ENCODE measurements at places on chromosomes 6 and 20.
A peak's percentile ranks its signal among the peaks of the same experiment; 100 is the strongest.

DNA sequence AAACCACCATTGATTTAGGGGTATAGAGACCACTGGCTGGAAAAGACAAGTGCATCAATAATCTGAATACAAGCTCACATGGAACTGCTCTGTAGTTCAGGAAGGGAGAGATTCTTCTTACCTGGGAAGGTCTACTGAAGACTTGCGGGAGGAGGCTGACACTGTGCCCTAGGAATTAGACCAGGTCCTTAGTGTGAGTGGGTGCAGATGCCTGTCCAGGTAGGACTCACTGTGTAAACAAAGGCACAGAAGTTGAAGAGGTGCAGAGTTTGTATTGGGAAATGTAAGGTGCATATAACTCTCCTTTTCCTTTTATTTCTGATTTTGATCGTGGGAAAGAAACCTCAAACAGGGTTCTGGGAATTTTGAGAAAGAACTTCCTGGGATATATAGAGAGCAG lies 66.8 kb downstream of the DAAM2 start:
- no peak for DNase-seq

- DNase-seq, result no peak
Observed at GRCh38 chr20:32249030-32249738, 28.3 kb upstream of the KIF3B start.

DNA sequence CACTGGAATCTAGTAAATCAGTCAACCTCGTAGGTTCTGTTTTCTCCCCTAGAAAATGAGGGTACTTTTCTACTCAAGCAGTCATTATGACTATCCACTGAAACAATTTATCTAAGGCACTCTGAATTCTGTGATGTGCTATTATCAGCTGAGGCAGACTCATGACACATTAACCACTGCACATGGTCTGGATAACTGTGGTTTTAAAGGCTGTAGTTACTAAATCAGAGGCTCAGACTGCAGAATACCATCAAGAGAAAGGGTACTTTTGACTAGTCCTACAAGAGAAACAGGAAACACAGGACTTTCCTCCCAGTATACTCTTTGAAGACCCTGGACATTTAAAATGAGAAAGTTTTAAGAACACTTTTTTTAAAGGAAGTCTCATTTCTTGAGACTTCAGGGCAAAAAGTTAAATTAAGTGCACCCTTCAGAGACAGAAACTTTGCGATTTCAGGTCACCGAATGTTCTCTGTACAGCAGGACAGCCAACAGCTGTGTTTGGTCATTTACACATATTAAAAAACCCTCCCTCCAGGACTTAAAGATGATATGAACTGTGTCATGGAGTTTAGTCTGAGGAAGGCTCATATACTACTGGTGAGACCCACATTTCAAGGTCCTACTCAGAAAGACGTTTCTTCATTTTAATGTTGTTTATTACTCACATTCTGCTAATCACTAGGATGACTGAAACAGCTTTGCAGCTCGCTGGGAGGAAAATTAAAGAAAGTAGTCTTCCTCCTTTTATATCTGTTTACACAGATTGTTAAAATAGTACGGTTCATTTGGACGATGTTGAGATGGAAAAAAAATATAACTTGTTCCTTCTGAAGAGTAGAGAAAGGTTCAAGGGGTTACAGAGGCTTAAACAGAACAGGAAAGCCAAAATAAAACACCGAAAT lies 19.9 kb downstream of the ATXN1 start:
- peak; percentile 95 for DNase-seq

- no peak for DNase-seq
Observed at GRCh38 chr6:136550045-136550329, 235 bp downstream of the MAP7 start.

DNA sequence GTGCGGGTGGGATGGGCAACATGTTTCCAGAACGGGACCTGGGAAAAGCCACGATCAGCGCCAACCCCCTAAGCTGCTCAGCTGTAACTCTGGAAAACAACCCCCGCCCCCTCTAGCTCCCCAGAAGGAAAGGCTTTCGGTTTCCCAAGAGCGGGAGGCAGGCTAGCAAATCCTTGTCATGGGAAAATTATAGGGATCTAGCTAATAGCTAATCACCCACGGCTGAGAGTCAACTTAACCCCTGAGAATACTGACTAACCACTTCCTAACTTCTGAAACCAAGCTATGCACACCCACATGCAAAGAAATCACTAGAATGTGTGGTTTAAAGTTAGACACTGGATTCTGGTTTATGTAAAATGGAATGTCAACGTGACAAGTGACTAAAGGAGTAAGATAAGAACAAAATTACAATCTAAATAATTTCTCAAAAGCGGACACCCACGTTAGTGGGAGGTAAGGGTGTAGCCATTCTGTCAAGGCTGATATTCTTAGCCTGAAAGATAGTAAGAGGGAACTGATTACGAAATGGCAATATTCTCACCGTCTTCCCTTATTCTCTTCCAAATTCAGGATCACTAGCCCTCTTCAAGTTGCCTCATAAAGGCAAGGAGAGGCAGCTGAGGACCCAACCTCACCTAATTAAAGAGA lies 20.1 kb downstream of the JAG1 start:
- DNase-seq, result peak; percentile 93

GRCh38 chr20:59392736-59393135 lies 92.3 kb downstream of the EDN3 start:
- no peak for DNase-seq

DNA sequence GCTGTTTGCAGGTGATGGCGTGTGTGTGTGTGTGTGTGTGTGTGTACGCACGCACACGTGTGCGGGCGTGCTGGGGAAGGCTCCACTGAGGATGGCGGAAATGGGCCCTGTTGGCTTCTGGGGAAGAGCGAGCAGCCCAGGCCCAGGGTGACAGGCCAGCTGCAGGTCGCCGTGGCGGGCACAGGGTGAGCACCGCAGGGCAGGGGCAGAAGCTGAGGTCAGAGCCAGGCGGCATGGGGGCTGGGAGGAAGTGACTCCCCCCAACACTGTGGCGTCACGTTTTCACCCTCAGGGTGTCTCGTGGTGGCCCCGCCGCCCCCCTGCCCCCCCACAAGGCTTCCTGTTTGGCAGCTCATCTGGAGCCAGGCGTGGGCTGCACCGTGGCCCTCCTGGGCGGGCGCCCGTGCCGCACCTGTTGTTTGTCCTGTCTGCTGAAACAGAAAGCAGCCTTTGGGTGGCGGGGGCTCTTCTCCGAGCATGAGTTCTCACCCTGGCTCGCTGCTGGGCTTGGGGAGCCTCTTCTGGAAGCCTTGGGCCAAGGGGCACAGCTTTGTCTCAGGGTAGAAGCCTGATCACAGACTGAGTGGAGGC lies 7.1 kb downstream of the RBM38 start:
- DNase-seq, result no peak

- no peak for DNase-seq
Observed at GRCh38 chr20:38804682-38805501, 605 bp upstream of the PPP1R16B start.

DNA sequence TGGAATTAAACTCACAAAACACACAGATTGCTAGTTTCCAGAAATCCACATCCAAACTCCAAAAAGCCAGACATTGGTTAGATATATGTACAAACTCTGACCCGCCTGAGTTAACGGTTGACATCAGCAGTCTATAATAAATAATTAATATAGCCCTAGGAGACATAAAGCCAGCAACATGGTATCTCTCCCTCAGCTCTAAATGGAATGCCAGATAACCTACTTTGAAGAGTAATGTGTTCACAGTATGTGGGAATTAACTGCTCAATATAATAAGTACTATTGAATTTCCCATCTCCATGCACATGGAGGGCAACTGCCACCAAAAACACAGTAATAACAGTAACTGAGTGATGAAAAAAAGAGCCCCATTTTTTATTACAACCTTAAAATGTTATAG lies 383.2 kb downstream of the CD83 start:
- no peak for DNase-seq

DNA sequence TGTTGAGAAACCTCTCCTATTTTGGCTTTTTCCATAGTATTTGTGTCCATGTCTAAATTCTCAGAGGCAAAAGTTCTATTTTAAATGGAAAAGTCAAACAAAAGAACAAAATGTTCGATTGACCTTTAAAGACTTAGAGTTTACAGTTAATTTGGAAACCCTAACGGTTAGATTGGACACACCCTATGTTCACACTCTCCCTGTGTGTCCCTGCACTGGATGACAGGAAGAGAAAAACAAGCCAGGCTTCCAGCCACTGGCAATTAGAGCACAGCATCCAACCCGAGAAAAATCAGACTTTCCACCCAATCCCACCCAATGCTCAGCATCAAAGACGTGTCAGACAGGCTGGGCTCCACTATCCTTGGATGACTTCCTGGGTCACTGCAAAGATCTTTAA lies 241.3 kb downstream of the TBXT start:
- DNase-seq, result no peak

- no peak for DNase-seq
Observed at GRCh38 chr6:31412506-31412905, 9.1 kb downstream of the MICA start.

- no peak for DNase-seq
Observed at GRCh38 chr20:64142590-64142989, 21.7 kb upstream of the MYT1 start.

GRCh38 chr20:56519551-56519950 lies 5.0 kb upstream of the FAM209A start:
- DNase-seq, result no peak

DNA sequence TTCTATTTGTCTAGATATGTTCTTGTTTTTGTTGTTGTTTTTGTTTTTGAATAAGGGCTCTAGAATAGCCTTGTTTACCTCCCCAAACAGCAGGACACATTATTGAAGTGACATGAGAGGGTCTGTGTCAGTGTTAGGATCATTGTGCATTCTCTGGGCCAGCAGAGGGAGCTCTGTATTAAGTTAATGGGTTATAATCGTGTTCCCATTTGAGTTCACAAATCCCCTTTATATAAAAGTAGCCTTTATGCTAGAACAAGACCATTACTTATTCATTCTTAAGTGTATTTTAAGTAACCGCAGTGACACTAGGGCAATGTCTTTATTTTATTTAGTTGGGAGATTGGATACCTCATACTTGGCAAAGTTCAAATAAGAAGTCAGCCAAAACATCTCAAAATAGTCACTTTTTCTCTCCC lies 44.8 kb downstream of the STK4 start:
- DNase-seq, result peak; percentile 91

DNA sequence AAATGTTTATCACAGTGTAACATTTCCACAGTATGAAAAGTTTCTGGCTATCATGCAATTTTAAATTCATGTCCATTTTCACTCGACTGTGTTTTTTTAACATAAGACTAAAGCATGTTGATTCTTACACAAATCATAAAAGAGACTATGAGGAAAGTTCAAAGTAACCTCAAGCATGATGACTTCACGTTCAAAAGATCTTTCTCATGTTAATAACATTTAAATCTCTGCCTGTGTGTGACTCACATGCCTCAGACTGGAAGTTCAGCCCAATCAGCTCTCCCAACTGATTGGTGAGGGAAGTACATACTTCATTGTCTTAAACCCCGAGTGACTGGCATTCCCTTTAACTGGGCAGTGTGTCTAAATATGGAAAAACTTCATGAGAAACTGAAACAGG lies 37.4 kb downstream of the ATXN1 start:
- peak; percentile 94 for DNase-seq

GRCh38 chr6:143677891-143678791 lies at the start of gene PHACTR2:
Gene PHACTR2 (plus strand): TSS chr6:143677965. CDS start chr6:143678164, 199 bp downstream.
- DNase-seq, result peak; percentile 97

- no peak for DNase-seq
Observed at GRCh38 chr20:57004416-57004815, 262.0 kb downstream of the BMP7 start.

DNA sequence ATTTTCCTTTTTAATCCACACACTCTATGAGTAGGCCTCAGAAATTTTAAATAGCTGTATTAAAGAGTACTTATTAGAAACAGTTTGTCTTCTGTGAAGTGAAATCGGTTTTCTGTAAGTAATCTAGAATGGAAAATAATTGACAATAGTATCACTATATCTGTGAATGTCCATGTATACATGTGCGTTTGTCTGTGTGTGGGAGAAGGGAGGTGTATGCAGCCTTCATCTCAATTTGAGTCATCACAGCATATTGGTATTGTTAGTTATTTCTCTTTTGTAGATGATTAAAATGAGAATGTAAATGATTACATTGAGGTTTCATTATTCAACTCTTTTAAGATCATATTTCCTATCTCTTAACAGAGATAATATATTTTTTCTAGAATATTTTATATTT lies 206.0 kb downstream of the EYS start:
- no peak for DNase-seq

DNA sequence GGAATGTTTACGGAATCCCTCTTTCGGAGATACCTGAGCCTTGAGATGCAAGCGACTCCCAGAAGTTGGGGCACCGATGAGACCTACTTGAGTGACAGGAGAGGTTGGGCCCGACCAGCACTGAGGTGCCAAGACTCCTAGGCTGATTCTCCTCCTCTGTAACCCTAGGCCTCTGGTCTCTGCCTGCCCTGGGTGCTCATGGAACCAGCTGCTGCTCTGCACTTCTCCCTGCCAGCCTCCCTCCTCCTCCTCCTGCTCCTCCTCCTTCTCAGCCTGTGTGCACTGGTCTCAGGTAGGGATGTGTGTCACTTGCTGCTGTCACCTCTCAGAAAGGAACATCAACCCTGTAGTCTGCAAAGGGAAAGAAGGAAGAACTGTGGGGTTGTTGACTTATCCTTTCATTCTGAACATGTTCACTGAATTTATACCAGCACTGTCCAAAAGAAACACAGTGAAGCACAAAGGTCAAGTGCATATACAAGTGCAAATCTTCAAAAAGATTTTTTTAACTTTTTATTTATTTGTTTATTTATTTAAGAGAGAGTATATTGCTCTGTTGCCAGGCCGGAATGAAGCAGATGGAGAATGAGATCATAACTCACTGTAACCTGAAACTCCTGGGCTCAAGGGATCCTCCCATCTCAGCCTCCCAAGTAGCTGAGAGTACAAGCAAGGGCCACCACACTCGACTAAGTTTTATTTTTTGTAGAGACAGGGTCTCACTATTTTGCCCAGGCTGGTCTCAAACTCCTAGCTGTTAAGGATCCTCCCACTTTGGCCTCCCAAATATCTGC lies 913 bp downstream of the BTN2A2 start:
- peak; percentile 47 for DNase-seq

DNA sequence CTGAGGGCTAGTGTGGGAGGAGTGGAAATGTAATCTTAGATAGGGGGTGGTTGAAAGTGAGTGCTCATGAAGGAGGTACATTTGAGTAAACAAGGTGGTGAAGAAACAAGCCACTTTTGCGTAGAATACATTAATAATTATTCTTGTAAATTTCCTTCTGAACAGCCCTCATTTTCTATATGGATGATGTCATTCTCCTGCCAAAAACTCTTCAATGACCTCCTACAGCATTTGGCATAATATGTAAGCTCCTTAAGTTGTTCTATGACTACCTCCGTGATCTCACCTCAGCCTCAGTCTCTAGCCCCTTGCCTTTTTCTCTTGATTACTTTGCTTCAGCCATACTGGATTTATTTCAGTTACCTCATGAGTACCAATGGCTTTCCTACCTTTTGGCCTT lies 14.0 kb upstream of the SNAP91 start:
- DNase-seq, result no peak

- DNase-seq, result no peak
Observed at GRCh38 chr6:446418-447366, 55.1 kb downstream of the IRF4 start.

GRCh38 chr6:97023982-97024381 lies 99.5 kb downstream of the KLHL32 start:
- DNase-seq, result no peak

Measured in fibroblast of the aortic adventitia (primary cell).